ENCODE measurements at places on chromosomes 5 and 9.
A peak's percentile ranks its signal among the peaks of the same experiment; 100 is the strongest.

DNA sequence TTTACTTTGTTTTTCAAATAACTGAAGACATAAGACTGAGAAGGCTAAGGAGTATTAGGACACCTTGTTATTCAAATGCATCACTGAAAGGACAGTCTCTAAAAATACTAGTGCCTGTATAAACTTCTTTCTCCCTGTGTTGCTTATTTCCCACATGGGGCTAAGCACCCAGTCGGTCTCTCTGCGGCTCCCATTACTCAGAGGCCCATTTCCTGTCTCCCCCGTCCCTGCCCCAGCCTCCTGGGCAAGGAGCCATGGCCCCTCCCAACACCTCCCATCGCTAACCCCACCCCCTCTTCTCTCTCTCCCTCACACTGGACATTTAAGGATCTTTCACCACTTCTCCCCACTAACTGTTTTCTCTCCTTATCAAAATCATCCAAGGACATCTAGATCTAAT is 81.9 kb downstream of the EBF1 start:
- no peak for DNase-seq

- DNase-seq, result no peak
These were observed 101.0 kb downstream of the NSG2 start for GRCh38 chr5:174146556-174146955.

DNA sequence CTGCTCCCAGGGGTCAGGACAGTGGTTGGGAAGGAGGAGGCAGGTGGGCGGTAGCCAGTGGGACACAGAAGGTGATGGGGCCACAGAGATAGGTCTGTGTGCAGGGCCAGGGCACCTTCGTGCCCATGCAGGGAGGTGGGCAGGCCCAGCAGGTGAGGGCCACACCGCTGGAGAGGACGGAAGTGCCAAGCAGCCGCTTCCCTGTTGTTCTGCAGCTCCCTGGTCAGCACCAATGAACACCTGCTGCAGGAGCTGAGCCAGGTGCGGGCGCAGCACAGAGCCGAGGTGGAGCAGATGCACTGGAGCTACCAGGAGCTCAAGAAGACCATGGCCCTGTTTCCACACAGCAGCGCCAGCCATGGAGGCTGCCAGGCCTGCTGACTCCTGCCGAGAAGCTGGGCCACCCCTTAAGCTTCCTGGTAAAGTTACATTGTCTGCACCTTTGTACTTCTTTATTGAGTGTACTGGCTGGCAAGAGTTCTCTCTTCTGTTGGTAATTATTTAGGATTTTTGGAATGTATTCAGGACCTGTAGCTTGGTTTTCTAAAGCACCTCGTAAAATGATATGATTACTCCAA is 40.3 kb downstream of the TPPP start:
- DNase-seq, result no peak

- no peak for DNase-seq
These were observed 386.1 kb downstream of the ACTL7B start for GRCh38 chr9:108469654-108470053.

DNA sequence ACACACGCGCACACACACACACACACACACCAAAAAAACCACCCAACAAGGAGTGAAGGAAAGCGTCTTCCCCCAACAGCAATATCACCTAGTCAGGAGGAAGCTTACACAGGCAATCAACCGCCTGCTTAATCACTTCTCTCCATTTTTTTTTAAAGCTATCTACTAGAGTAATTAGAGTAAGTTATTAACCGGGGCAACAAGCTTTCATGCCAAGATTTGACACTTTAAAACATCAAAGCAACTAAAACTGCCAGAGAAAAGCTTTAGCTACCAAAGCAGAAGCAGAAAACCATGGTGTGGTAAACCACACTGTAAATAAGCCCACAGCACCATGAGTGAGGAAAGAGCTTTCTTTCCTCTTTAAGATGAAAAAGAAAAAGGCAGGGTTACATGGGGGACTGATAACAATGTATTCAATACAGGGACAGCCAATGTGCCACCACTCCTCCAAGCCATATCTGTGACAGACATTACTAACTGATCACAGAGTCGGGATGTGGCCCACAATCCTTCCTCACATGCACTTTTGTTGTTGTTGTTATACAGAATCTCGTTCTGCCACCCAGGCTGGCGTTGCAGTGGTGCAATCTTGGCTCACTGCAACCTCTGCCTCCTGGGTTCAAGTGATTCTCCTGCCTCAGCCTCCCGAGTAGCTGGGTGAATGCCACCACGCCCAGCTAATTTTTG is 282.1 kb downstream of the CRB2 start:
- DNase-seq, result peak; percentile 2

- no peak for DNase-seq
These were observed 53.5 kb upstream of the EQTN start for GRCh38 chr9:27350382-27350976.

DNA sequence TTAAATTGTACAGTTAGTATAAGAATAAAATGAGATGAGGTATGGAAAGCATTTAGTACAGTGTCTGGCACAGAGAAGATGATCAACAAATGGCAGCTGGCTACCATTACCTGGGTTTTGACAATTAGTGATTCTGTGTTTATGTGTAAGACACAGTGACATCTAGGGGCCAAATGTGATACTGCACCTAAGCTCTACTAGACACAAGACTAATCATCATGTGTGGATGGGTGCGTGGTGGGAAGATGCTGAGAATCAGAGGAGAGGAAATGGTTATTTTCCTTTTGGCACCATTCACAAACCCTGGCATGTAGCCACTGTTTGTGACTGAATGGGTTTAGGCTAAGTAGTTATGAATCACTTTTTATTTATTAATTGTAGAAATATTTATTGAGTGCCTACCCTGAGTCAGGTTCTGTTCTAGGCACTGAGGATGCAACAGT is 109.8 kb upstream of the TBC1D2 start:
- no peak for DNase-seq

DNA sequence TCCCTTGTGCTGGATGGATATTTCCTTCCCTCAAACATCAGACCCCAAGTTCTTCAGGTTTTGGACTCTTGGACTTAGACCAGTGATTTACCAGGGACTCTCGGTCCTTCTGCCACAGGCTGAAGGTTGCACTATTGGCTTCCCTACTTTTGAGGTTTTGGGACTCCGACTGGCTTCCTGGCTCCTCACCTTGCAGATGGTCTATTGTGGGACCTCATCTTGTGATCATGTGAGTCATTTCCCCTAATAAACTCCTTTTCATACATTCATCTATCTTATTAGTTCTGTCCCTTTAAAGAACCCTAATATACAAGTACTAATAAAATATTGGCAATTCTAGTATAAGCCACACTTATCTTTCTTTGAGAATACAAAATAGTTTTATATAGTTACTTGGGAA is 1078.9 kb downstream of the CDH12 start:
- no peak for DNase-seq

- DNase-seq, result no peak
These were observed 21.0 kb upstream of the FAM151B start for GRCh38 chr5:80466669-80467485.

DNA sequence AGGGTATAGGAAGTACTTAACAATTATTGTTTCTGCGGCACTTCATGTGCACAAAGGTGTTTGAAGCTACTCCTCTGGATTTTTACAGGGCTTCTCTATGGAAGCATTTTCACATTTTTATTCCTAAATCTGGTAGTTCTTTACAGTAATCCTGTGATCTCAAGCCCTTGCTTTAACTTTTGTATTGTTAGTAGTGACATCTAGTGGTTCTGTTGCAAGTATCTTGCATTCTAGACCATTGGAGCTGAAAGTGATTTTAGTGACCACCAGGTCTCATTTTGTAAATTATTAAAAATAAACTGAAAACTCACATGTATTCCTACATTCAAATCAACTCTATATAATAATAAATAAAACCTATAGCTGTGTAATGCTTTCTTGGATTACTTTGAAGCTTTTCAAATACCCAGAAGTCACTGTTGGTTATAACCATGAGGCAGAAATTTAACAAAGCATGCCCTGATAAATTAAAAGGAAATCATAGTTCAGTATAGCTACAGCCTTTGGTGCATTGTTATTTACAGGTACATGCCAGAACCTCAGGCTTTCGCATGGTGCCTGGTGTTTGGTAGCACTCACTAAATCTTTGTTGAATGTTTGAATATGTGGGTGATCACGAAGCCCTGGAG is 18.9 kb downstream of the RPS23 start:
- DNase-seq, result no peak

DNA sequence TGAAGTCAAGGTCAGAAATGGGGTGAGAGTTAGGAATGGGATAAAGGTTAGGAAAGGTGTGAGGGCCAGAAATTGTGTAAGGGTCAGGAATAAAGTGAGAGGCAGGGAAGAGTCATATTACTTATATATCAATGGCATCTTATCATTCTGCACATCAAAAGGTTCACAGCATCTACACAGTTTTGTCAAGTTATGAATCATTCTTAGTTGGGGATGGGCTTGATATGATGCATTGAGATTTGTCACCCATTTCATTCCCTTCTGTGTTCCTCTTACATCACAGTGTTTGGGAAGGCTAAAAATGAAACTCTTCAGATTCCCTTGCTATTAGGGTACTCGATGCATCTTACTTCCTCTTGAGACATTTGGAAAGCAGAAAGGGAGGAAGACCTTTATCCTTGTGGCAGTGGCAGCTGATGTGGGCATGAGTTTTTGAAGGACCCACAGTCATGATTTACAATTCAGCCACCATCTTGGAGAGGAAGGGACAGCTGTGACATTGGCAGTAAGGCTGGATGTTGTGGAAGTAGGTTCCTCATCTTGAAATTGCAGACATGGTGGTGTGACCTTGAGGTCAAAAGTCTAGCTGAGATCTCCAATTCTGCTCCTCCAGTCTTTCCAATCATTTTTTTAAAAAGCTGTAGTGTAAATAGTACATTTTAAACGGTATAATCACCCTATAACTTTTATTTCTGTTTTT is 24.2 kb upstream of the NPR3 start:
- DNase-seq, result no peak

GRCh38 chr5:29005386-29005785 is 1967.0 kb upstream of the CDH9 start:
- no peak for DNase-seq

DNA sequence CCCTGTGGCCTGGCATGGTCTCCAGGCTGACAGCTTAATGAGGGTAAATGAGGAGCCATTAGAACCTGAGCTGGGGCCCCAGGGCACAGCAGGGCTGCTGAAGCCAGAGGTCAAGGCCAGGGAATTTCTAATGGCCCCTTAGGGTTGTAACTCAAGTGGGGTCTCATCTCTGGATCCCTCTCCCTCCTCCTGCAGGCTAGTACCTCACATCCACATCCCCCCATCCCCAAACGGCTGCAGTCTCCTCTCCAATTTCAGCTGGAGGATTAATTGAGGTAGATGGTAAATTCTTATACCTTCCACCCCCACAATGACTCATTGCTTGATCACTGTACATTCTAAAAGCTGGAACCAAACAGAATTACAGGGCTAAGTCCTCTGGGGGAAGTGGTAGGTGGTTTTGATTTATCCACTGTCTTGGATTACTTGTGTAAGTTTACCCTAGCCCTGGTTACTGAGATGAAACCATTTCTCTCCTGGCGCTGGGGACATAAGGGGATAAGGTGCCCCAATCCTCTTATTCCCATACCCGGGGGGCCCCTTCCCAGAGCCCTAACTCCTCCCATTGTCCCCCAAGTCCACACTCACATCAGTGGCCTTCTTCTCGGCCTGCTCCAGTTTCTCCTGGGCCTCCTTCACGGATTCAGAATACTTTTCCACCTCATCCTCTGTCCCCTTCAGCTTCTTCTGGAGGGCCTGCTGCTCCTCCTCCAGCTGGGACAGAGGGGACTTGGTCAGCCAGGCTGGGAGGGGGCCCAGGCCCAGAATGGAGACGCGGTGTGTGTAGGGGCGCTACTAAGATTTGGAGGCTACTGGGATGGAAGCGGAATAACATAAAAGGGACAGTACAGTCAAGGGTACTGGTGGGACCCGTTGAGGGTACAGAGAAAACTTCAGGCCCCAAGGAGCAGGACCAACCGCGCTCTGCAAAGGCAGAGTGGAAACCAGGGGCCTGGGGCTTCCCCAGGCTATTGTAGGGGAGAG is 875 bp downstream of the TPM2 start:
- no peak for DNase-seq

- no peak for DNase-seq
These were observed 140.9 kb downstream of the SLC25A46 start for GRCh38 chr5:110879675-110880074.

DNA sequence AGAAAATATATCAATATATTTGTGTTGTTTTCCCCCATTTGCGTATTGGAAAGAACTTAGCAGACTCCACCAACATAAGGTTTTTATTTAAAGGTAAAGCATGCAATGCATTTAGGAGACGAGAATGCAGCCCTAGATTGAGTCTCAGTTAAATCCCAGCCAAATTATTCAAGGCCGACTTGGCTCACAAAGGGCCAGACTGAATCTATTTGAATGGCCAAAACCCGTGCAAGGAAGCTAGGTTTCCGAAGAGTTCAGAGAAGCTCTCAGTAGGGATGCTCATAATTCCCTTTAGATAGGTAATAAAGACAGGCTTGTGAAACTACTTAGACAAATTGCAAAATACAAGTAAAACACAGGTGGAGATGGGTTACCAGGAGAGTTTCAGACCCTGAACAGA is 520.3 kb downstream of the CDH9 start:
- no peak for DNase-seq

DNA sequence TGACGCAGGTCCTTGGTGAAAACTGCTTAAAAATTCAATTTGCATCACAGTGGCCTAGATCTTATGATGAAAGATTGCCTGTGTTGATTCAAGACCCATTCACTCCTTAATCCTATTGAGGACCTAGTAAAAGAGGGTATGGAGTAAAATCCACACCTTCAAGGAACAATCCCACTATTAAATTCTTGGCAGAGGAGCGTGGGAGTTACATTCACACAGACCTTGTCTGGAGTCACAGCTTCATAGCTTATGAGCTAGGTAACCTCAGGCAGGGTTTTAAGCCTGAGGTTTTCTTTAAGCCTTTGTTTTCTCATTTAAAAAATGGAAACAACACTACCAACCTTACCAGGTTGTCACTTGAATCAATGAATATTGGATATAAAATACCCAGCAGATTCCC is 566.5 kb upstream of the ZNF462 start:
- DNase-seq, result no peak

GRCh38 chr5:171574376-171574775 is 154.9 kb downstream of the FGF18 start:
- no peak for DNase-seq

DNA sequence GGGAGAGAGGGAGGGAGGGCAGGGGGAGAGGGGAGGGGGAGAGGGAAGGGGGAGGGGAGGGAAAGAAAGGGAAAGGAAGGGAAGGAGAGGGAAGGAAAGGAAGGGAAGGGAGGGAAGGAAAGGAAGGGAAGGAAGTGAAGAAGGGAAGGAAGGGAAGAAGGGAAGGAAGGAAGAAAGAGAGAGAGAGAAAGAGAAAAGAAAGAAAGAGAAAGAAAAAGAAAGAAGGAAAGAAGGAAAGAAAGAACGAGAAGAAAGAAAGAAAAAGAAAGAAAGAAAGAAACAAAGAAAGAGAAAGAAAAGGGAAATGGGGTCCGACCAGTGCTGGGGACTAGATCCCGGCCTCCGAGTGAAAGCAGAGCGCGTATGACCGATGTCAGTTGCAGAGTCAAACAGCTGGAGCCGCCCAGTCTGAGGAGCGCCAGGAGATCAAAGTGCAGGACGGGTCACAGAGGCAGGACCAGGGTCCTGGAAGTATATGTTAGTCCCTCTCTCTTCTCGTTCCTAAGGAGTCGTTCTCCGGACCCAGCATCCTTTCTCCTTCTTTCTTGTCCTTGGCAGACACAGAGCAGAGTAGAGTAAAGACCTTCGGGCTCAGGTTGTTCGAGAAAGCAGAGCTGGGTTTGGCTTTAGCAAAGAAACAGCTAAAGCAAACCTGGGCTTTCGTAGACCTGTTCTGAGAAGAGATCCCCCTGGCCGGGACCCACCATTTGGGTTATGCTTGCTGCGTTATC is 305.4 kb upstream of the MSX2 start:
- no peak for DNase-seq
